Stimulated activated CD4-positive, alpha-beta T cell treated with anti-CD3 and anti-CD28 coated beads, Interleukin-1b, Interleukin-23, amount 100 ng/mL, for 1 hour (primary cell): ENCODE measurements at places on chromosomes 2 and 18.

GRCh38 chr18:32379891-32380290 lies 90.8 kb downstream of the GAREM1 start:
- no peak for DNase-seq

- no peak for DNase-seq
Measured at GRCh38 chr2:91839904-91840868, 3031.0 kb upstream of the TEKT4 start.

DNA sequence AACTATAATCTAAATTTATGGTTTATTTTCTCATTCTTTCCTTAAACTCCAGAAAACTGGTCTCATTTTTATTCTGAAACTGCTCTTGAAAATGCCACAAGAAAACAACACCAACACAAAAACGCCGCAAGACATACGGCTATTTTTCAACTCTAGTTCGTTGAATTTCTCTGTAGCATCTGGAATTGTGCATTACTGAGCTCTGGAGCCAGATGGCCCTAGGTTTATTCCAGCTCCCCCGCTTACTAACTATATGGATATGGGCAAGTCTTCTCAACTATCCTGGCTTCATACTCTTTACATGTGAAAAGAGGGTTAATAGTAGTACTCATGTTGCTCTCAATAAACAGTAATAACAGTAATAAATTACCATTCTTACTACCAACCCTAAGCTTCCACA lies 19.9 kb downstream of the FAM98A start:
- DNase-seq, result no peak

GRCh38 chr2:64685430-64685829 lies 31.7 kb upstream of the SERTAD2 start:
- DNase-seq, result no peak

- no peak for DNase-seq
Measured at GRCh38 chr2:14960686-14961324, 328.3 kb downstream of the LRATD1 start.

DNA sequence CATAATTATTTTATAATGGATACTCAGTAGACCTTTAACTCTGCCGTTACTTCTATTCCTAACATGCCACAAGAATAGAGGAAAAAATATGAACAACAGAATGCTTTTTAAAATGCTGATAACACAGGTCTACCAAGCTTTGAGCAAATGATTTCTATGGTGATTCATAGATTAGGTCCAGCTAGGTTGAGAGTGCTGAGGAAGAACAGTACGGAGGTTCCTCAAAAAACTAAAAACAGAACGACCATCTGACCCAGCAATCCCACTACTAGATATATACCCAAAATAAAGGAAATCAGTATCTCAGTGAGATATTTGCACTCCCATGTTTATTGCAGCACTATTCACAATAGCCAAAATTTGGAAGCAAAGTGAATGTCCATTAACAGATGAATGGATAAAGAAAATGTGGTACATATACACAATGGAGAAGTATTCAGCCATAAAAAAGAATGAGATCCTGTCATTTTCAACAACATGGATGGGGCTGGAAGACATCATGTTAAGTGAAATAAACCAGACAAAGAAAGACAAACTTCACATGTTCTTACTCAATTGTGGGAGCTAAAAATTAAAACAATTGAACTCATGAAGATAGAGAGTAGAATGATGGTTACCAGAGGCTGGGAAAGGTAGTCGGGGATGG lies 111.6 kb upstream of the SERTAD2 start:
- DNase-seq, result no peak

- no peak for DNase-seq
Measured at GRCh38 chr18:67318651-67319050, 197.9 kb downstream of the DSEL start.

DNA sequence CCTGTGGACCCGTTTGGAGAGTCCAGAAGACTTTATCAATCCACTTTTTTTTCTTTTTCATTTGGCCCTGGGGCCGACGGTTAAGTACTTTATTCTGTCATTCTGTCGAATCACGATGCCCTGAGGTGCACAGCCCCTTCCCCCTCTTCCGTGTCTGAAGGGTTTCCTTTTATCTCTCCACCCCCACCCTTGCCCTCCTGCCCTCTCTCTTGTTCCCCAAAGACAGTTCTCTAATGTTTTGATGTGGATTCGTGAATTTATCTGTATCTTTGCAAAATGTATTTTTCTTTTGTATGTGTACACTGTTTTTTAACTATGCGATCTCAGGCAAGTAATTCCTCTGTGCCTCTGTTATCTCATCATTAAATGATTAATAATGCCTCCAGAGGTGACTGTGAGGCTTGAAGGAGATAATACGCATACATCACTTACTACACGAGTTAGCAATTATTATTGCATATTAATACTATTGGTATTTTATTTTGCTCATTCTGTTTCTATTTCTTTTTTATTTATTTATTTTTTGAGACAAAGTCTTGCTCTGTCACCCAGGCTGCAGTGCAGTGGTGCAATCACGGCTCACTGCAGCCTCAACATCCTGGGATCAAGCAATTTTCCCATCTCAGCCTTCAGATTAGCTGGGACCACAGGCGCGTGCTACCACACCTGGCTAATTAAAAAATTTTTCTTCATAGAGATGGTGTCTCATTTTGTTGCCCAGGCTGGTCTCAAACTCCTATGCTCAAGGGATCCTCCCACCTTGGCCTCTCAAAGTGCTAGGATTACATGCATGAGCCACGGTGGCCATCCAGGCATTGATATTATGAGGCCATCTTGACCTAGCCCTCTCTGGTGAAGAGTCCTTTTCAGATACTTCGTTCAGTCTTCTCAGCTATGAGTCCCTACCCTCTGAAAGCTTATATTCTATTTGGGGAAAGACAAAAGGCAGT lies 1.4 kb upstream of the CASP8 start:
- DNase-seq, result no peak
